ENCODE measurements at places on chromosomes 2 and 18. TPM values are rescaled to one million over a fixed set of nuclear protein-coding genes. Genes with fewer than 3 reads are reported as not detected.
A peak's percentile ranks its signal among the peaks of the same experiment; 100 is the strongest.

GRCh38 chr2:16285813-16286510 is 345.6 kb downstream of the MYCN start:
- H3K4me1 ChIP-seq = no peaks in the 10 kb centered on the region
- no peak overlapping the region for H3K27ac ChIP-seq
- DNase-seq = no peak
- H3K27me3 ChIP-seq = peaks cover 4% of the 10 kb centered on the region
- no peak overlapping the region for H3K4me3 ChIP-seq
- H3K36me3 ChIP-seq = no peaks in the 10 kb centered on the region

DNA sequence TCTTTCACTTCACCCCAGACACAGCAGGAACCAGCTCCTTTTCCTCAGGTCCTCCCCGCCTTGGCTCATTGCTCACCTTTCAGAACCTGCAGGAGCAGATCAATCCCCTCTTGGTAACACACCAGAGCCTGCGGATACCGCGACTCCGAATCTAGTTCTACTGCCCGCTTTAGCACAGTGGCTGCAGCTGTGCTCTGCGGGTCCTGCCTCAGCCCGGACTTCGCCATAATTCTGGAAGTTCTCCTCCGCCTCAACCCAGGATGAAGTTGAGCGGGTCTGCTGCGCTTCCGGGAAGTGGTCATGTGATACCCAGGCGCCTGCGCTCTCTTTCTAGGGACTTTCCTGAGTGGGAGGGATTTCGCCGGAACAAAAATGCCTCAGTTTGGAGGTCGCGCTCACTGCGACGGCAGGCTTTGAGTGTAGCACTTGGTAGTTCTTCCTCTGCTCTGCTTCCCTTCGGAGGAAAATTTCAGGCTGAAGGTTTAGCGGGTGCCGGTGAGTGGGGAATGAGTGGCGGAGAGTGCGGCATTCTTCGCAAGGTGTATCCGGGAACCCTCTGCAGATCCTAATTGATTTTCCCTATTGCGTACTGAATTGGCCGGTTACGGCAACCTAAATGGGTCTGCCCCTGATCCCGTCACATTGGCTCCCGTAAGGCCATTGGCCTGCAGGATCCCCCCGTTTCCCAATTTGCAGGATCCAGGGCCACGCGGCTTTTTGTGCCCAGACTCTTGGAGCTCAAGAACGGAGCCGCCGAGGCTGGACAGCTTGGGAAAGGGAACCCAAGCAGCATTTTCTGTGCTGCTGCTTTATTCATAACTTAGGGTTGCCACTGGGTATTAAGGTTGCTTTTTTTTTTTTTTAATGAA is at the start of the genes MITD1 and MRPL30:
Gene MITD1, minus strand, starts transcription at position 304 of the 869 bp plus-strand sequence. Its CDS starts 77 bp downstream, at position 227.
Gene MRPL30, plus strand, starts transcription at position 430 of the 869 bp plus-strand sequence. CDS start 5,020 bp downstream, outside the sequence.
- H3K27me3 ChIP-seq = no peaks in the 10 kb centered on the region
- peak within 1 kb of the TSS; percentile 100 for H3K4me3 ChIP-seq
- peak; percentile 85 for DNase-seq
- H3K36me3 ChIP-seq = peaks cover 7% of the 10 kb centered on the region
- peak within 1 kb of the TSS; percentile 100 for H3K27ac ChIP-seq
- H3K4me1 ChIP-seq = peaks cover 41% of the 10 kb centered on the region

Gene SPHKAP
- total RNA-seq = not detected

- no peak overlapping the region for H3K27ac ChIP-seq
- H3K36me3 ChIP-seq = no peaks in the 10 kb centered on the region
These were observed 72.6 kb upstream of the ASB18 start for GRCh38 chr2:236336575-236337464.

Gene ERCC3
- total RNA-seq = 43.5 TPM

- no peaks in the 10 kb centered on the region for H3K27me3 ChIP-seq
- peak overlapping the region; percentile 9 for H3K4me3 ChIP-seq
- no peak for DNase-seq
- no peaks in the 10 kb centered on the region for H3K36me3 ChIP-seq
- H3K4me1 ChIP-seq = peaks cover 11% of the 10 kb centered on the region
These were observed 12.3 kb downstream of the RPL31 start for GRCh38 chr2:101014264-101014857.

GRCh38 chr2:33213648-33214047 is 262.8 kb upstream of the RASGRP3 start:
- peaks cover 4% of the 10 kb centered on the region for H3K4me1 ChIP-seq
- DNase-seq = no peak
- H3K27me3 ChIP-seq = peaks cover under 1% of the 10 kb centered on the region
- no peak overlapping the region for H3K4me3 ChIP-seq

GRCh38 chr2:186032102-186032738 is 293.6 kb downstream of the FSIP2 start:
- H3K27me3 ChIP-seq = no peaks in the 10 kb centered on the region
- no peak overlapping the region for H3K4me3 ChIP-seq
- H3K27ac ChIP-seq = no peak overlapping the region
- DNase-seq = no peak

GRCh38 chr2:23681356-23682140 is 245.4 kb downstream of the ATAD2B start:
- H3K27me3 ChIP-seq = no peaks in the 10 kb centered on the region
- no peak overlapping the region for H3K27ac ChIP-seq
- peaks cover 9% of the 10 kb centered on the region for H3K4me1 ChIP-seq
- no peak overlapping the region for H3K4me3 ChIP-seq
- no peak for DNase-seq

Gene GALR1
- not detected for total RNA-seq

- no peak overlapping the region for H3K4me3 ChIP-seq
- H3K36me3 ChIP-seq = peaks cover 2% of the 10 kb centered on the region
- peaks cover 5% of the 10 kb centered on the region for H3K4me1 ChIP-seq
- H3K27ac ChIP-seq = no peak overlapping the region
- no peaks in the 10 kb centered on the region for H3K27me3 ChIP-seq
These were observed 70.9 kb downstream of the OLA1 start for GRCh38 chr2:174177316-174177890.

Gene SNORC
- 1.0 TPM for total RNA-seq

Gene ABCB11
- total RNA-seq = not detected

Gene ABHD1
- 0.94 TPM for total RNA-seq

DNA sequence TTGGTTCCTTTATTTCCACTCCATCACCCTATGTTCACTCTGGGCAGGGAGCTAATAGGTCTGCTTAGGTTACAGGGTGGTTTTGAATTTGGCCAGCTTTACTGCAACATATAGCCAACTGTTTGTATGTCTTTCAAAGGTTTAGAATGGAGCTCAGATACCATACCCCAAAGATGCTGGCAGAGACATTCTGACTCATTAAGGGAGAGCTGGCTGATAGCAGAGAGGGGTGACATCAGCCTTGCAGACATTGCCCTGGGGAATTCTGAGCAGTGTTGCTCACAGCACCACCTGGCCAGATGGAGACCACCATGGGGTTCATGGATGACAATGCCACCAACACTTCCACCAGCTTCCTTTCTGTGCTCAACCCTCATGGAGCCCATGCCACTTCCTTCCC is 2.1 kb downstream of the PROKR1 start:
- H3K27me3 ChIP-seq = peaks cover 65% of the 10 kb centered on the region
- H3K27ac ChIP-seq = no peak overlapping the region
- DNase-seq = no peak
- H3K36me3 ChIP-seq = peaks cover 3% of the 10 kb centered on the region
- peaks cover 6% of the 10 kb centered on the region for H3K4me1 ChIP-seq

- no peak overlapping the region for H3K4me3 ChIP-seq
- no peak for DNase-seq
- no peaks in the 10 kb centered on the region for H3K36me3 ChIP-seq
- H3K4me1 ChIP-seq = no peaks in the 10 kb centered on the region
These were observed 244.6 kb upstream of the HNRNPA3 start for GRCh38 chr2:176967911-176968450.

DNA sequence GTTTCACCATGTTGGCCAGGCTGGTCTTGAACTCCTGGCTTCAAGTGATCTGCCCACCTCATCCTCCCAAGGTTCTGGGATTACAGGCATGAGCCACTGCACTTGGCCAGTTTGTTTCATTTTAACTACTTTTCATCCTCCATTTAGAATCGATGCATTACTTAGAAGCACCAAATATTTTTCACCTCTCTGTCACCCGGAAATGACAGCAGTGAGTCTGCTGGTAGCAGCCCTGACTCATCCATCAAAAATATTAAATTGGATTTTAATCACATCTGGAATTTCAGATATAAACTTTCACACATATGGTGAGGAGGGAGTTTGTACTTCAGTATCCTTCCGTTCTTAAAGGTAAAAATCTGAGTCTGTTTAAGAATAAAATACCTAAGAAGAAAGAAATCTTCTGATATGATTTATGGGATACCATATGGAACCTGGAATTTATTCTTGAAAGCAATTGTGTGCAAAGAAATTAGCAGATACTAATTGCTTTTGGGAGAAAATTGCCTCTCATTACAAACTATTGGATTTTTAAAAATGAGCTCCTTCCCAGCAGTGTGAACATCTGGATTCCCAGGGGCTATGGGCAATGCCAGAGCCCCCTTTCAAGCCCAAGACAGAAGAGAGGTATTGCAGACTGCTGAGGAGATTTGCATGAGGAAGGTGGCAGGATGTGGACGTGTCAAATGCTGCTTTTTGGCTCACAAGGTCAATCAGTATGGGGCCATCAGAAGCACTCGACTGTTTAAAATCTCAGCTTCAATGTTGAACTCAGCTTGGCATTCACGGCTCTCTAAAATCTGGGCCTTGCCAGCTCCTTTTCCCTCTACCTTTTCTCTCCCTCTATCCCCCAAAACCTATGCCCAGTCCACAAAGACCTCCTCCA is 279.5 kb upstream of the SIX2 start:
- H3K4me1 ChIP-seq = no peaks in the 10 kb centered on the region
- no peak overlapping the region for H3K4me3 ChIP-seq
- no peaks in the 10 kb centered on the region for H3K36me3 ChIP-seq
- H3K27ac ChIP-seq = no peak overlapping the region
- peaks cover 63% of the 10 kb centered on the region for H3K27me3 ChIP-seq
- no peak for DNase-seq

DNA sequence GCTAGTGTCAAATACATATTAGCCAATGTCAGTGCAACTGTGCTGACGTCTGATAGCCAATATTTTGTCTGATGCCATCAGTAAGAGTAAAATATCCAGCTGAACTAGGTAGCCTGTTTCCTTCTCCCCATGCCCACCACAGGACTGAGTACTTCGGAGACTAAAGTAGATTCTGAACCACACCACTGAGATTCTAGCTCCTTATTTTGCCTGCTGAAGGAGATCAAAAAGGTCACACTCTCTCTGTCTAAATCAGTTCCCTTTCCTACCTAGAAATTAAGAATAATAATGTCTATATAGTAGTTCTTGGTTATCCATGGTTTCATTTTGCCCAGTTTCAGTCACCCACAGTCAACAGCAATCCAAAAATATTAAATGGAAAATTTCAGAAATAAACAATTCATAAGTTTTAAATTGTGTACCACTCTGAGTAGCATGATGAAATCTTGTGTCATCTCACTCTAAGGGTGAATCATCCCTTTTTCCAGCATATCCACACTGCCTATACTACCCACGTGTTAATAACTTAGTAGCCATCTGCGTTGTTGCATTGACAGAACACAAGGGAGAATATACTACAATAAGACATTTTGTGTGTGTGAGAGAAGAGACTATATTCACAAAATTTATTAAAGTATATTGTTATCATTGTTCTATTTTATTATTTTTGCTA is 1043.3 kb upstream of the PIK3C3 start:
- H3K27me3 ChIP-seq = no peaks in the 10 kb centered on the region
- no peaks in the 10 kb centered on the region for H3K4me1 ChIP-seq

- no peak overlapping the region for H3K27ac ChIP-seq
- H3K36me3 ChIP-seq = peaks cover 2% of the 10 kb centered on the region
- no peak overlapping the region for H3K4me3 ChIP-seq
- H3K27me3 ChIP-seq = peaks cover 11% of the 10 kb centered on the region
- no peak for DNase-seq
- peaks cover 4% of the 10 kb centered on the region for H3K4me1 ChIP-seq
These were observed 57.0 kb downstream of the EFR3B start for GRCh38 chr2:25098670-25099486.

Gene CDH19
- total RNA-seq = not detected

DNA sequence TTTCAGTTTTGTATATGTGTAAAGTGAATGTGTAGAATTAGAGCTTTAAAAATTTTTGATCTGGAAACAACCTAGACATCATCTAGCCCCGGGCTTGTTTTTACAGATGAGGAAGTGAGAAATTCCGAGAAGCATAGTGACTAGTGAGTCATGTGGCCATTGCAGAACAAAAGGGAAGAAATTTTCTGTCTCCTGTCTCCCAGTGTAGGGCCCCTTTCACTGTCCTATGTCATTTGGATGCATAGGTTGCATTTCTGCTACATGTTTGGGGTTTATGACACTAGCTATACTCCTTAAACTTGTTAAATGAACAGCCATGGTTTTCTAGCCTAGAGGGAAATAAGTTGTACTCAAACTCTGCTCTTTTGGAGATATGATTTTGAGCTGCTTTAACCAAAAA is 84.6 kb downstream of the PLCL1 start:
- no peaks in the 10 kb centered on the region for H3K27me3 ChIP-seq
- DNase-seq = no peak
- peak overlapping the region; percentile 93 for H3K27ac ChIP-seq
- peak overlapping the region; percentile 31 for H3K4me3 ChIP-seq
- peaks cover 43% of the 10 kb centered on the region for H3K4me1 ChIP-seq

Gene TUBA4B
- not detected for total RNA-seq

DNA sequence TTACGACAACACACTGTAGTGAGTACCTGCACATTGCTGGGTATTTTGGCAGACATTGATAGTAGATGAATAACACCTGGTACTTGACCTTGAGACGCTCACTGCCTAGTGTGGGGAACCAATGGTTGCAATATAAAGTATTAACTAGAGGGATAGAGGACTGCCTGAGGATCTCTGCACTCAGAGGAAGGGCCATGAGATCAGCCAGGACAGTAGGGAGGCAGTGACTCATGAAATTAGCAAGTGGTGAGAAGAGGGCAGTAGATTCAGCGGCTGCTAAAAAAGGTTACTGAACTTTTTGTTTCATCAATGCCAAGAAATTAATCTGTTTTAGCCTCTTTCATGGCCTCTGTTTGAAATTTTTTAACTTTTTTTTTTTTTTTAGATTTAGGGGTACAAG is 250.8 kb upstream of the TCF4 start:
- no peak overlapping the region for H3K4me3 ChIP-seq
- H3K4me1 ChIP-seq = no peaks in the 10 kb centered on the region
- H3K27ac ChIP-seq = no peak overlapping the region

GRCh38 chr2:96554293-96555145 is 18.0 kb downstream of the ARID5A start:
- peak overlapping the region; percentile 87 for H3K27ac ChIP-seq
- peak overlapping the region; percentile 63 for H3K4me3 ChIP-seq
- peak; percentile 62 for DNase-seq
- no peaks in the 10 kb centered on the region for H3K36me3 ChIP-seq
- H3K4me1 ChIP-seq = peaks cover 25% of the 10 kb centered on the region

DNA sequence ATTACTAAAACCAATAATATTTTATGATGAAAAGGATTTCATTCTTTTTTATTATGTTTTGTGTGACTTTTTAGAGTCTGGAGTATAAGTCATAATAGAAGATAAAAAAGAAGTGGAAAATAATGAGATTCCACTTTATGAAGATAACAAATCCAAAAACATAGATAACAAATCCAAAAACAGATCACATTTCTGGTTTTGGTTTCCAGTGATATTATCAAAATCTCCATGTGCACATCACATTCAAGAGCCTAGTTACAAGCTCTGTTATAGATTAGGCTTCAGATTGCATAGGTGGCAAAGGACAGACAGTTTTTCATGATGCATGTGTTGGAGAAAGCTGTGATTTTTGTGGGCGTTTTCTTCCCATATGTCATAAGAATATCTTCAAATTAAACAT is 648.2 kb downstream of the STK39 start:
- H3K4me3 ChIP-seq = no peak overlapping the region
- no peaks in the 10 kb centered on the region for H3K27me3 ChIP-seq
- no peak overlapping the region for H3K27ac ChIP-seq
- peaks cover 6% of the 10 kb centered on the region for H3K4me1 ChIP-seq

Gene C2orf66
- total RNA-seq = not detected

GRCh38 chr2:74439373-74439772 is 2.4 kb downstream of the RTKN start:
- H3K4me3 ChIP-seq = no peak overlapping the region
- peaks cover 9% of the 10 kb centered on the region for H3K4me1 ChIP-seq
- no peak for DNase-seq
- H3K27me3 ChIP-seq = peaks cover 46% of the 10 kb centered on the region

GRCh38 chr2:100207411-100207885 is 65.1 kb upstream of the AFF3 start:
- no peak overlapping the region for H3K4me3 ChIP-seq
- H3K4me1 ChIP-seq = peaks cover 6% of the 10 kb centered on the region
- no peak for DNase-seq
